Tongue (tissue), 3 donors: ENCODE measurements at places on chromosomes 7 and 10. TPM values are rescaled to one million over a fixed set of nuclear protein-coding genes. Genes with fewer than 3 reads are reported as not detected.

The BLNK gene
- 2.2 TPM for total RNA-seq

The ZNF365 gene
- total RNA-seq = 0.41 TPM

The MEIG1 gene
- not detected for total RNA-seq

The GIMAP5 gene
- 23.8 TPM for total RNA-seq

The RTKN2 gene
- total RNA-seq = 8.1 TPM

The UNCX gene
- not detected for total RNA-seq

DNA sequence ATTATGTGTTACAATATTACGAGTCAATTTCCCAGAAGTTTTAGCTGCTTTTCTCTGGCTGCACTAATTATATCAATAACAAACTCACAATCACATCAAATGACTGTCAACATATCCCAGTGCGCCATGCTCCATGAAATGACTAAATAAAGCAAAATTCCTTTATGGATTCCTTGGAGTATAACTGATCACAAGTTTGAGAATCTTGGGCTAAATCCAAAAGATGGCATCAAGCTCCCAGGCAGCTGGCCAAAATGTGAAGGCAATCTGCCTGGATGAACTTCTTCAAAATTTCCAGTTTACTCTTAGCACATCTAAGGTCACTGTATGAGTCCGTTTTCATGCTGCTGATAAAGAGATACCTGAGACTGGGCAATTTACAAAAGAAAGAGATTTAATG, 210.8 kb downstream of the CCSER2 start:
- no peak for DNase-seq

GRCh38 chr10:121753726-121754476, 155.7 kb upstream of the FGFR2 start:
- no peak for DNase-seq

DNA sequence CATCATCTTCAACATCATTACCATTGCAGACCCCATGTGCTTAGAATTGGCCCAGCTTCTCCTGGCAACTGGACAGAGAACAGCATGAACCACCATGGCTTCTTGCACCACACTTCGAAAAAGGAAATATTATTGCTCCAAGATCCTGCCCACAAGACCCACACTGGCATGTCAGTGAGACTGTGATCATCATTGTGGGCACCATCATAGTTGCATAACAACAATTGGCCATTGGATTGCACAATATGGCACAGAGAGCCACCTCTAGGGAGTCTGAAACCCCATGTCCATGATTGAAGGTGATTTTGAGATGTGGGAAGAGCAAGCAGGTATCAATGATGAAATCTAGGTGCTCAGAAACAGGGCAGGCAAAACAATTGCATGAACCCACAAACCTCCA, 918.9 kb downstream of the GRID1 start:
- no peak for DNase-seq
